ENCODE measurements at places on chromosomes 2 and 18.

GRCh38 chr18:75003764-75004690, 204.9 kb downstream of the PTGR3 start:
- DNase-seq: no peak

DNA sequence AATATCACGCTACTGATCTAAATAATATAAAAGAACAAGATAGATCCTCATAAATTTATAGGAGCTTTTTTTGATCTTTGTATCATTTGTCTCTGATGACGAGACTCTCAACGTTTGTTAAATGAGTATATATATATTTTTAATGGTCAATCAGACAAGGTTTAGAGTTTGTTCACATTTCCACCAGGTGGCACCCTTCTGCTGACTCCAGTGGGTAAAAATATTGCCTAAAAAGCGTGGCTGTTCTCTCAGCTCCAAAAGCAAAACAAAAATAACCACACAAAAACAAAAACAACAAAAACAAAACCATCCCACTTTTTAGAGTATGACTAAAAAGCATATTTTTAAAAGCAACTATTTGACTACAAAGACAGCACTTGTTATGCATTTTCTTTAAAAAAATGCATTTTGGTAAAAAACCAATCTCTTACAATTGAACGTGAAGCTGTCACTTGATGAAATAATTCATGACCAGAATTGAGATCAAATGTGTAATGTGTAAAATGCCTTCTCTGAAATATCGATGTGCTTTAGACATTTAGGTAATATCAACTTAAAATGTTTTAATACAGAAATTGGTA, 723.2 kb downstream of the DPP10 start:
- peak; percentile 20 for DNase-seq

GRCh38 chr2:169925968-169926367, 98.7 kb downstream of the UBR3 start:
- DNase-seq: no peak

DNA sequence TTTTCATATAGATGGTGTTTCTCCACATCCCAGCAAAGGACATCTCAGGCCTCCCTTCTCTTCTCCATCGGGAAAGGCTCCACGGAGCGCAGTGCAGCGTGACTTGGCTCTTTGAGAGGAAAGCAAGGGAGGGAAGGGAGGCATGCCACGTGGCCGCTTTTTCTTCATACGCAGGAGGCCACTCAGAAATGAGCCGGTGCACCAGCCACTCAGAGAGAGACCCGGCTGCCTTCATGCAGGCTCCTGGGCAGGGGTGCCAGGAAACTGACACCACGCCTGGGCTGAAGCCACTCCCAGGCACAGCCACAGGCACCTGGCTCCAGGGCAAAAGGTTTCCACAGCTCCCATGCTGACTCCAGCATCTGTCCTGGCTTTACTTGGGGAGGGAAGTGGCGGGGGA, 11.1 kb upstream of the LOXHD1 start:
- DNase-seq: no peak

DNA sequence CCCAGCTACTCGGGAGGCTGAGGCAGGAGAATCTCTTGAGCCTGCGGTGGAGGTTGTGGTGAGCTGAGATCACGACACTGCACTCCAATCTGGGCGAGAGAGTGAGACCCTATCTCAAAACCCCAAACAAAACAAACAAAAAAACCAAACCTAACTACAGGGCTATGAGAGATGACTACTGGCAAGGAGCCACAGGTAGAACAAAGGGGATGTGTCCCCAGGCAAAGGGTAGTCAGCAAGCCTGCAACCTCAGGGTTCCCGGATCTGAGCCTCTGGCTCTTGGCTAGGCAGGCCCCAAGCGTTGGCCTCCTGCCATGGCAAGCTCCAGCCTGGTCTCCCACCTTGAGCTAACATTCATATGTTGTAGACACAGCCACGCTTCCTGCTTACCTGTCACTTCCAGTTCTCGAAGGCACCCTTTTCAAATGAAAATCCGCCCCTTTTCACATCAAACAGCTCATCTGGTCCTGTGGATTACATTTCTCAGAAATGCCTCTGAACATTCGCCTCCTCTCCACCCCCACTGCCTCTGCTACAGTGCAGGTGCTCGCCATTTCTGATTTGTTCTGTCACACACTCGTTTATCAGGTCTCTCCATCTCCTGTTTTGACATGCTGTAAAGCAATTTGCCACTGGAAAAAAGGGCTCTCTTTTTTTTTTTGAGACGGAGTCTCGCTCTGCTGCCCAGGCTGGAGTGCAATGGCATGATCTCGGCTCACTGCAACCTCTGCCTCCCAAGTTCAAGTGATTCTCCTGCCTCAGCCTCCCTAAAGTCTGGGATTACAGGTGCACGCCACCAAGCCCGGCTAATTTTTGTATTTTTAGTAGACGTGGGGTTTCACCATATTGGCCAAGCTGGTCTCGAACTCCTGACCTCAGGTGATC, 13.1 kb upstream of the ACTR3 start:
- DNase-seq: no peak

GRCh38 chr2:104443145-104443544, 410.8 kb upstream of the POU3F3 start:
- no peak for DNase-seq

- DNase-seq: no peak
Measured at GRCh38 chr2:118714118-118714517, 133.3 kb downstream of the EN1 start.

DNA sequence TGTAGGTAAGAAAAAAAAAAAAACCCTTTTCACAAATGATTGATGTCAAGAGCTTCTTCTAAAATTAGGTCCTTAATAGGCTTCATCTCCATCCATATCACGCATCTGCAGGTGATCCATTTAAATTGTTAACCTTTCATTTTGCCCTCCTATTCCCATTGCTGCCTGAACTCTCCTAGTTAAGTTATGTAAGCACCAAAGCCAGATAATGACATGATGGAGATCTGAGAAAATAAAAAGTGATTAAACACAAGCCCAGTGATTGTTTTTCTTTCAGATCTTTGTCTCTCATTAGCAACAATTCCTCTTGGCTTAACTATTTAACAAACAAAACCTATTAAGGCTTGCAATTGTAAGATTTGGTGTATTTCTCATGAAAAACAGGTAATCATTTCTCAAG, 20.0 kb downstream of the LANCL1 start:
- DNase-seq: no peak

DNA sequence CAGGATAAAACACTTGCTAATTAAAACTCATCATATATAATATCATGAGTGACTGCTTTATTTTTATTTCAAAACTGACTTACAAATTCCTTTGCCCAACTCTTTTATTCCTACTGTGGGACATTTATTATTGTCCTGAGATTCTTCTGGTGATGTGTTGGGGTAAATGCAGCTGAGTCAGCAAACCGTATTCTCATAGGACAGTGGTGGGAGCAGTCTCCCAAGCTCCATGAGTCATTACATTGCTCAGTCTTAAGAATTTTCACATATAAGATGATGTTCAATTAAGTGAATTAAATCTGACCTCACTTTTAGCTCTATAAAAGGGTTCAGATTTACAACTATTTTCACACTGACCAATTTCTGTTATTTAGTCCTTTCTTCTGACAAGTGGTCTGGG, 1530.7 kb downstream of the LRP1B start:
- no peak for DNase-seq

DNA sequence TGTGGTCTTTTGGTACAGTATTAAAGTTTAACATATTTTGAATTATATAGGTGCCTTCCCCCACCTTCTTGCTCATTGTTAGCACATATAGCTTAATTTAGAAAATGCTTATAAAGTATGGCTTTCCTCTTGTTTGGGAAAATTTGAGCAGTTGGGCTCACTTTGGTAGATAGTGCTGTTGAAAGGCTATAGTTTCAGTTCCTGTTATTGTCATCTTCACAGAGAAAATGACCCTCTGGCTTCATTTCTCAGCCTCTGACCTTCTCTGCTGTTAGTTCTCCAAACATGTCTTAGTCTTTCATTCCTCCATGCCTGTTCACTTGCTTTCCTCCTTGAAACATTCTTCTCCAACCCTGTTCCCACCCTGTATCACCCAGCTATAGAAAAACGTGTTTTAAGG, 200.6 kb downstream of the WDR7 start:
- no peak for DNase-seq

DNA sequence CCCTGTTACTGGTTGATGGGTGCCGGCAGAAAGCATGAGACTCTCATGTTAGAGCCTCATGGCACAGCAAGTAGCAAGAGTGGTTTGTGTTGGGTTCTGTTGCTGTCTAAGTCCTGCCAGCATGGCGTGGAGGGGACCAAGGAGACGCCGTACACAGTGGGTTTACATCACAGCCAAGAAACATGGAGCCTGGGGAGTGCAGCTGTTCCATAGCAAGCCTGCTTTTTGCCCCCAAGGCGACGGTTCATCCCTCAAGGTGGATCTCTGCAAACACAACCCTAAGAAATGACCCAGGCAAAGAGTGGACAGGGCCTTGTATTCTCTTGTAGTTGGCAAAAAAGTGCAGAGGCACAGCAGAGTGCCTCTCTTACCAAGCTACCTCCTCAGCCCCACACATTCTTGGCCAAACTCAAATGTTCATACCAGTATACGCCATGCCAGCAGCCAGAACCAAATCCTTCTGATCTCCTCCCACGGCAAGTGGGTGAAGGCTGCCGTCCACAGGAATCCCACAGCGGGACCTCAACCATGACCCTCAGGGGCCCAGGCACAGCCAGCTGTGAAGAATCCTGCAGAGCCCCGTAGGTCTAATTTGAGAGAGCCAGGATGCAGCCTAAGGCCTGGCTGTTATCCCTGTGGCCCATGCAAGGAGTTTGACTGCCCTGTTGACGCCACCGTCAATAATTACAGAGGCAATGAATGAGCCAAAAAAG, 19.0 kb downstream of the SNED1 start:
- DNase-seq: no peak

DNA sequence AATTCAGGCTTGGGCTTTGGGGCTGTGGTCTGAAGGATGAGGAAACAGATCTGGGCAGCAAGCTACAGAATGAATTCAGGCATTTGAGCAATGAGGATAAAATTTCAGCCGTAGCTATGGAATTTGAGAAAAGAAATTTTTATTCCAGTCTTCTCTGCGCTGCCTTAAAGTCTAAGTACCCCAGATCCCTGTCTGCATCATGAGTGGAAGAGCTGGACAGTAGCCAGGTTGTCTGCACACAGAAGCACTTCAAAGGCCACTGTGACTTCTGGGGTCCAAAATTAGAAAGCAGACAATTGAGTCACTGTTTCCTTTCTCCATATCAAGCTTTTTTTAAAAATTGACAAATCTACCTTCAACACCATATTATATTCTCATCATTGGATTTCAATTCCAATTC, 787.6 kb upstream of the GCFC2 start:
- no peak for DNase-seq

- DNase-seq: no peak
Measured at GRCh38 chr2:117068371-117068770, 746.1 kb upstream of the DDX18 start.

Measured in D341Med (cell line).